ENCODE measurements at places on chromosomes 5 and 9. TPM values are rescaled to one million over a fixed set of nuclear protein-coding genes. Genes with fewer than 3 reads are reported as not detected.

The SH3RF2 gene
- not detected for total RNA-seq

The LPAR1 gene
- total RNA-seq, result not detected

The IRX2 gene
- total RNA-seq, result not detected

The SOWAHA gene
- total RNA-seq, result not detected

The SLC22A4 gene
- 1.0 TPM for total RNA-seq

The CFAP90 gene
- not detected for total RNA-seq

The ANKRD20A1 gene
- total RNA-seq, result 0.38 TPM

The PRR7 gene
- 21.0 TPM for total RNA-seq

The PCDHGB5 gene
- total RNA-seq, result not detected

The CRAT gene
- total RNA-seq, result 6.3 TPM

The MSX2 gene
- total RNA-seq, result not detected

The GARIN3 gene
- total RNA-seq, result not detected

The BARHL1 gene
- total RNA-seq, result not detected

The RPL37 gene
- 2,873 TPM for total RNA-seq

The GAS1 gene
- total RNA-seq, result 0.84 TPM

The SPATA9 gene
- not detected for total RNA-seq
